ENCODE measurements at places on chromosomes 4 and X. TPM values are rescaled to one million over a fixed set of nuclear protein-coding genes. Genes with fewer than 3 reads are reported as not detected.

Gene GPR50
- total RNA-seq = 12.0 TPM

Gene SLC25A31
- not detected for total RNA-seq

Gene WDR17
- total RNA-seq = 4.4 TPM

Gene TADA2B
- 14.3 TPM for total RNA-seq

Gene EVC
- total RNA-seq = 12.5 TPM

Gene RTL5
- 1.0 TPM for total RNA-seq

Gene KIAA1210
- not detected for total RNA-seq

Gene ZFP42
- total RNA-seq = 120 TPM

Gene CXCL1
- 1.4 TPM for total RNA-seq

Gene SPOCK3
- 0.27 TPM for total RNA-seq

Gene UGT2B15
- total RNA-seq = 0.25 TPM

Gene TLR3
- 1.4 TPM for total RNA-seq

Gene PTPN13
- total RNA-seq = 44.0 TPM

Gene CYLC1
- total RNA-seq = not detected

Gene AMBN
- not detected for total RNA-seq

Gene ADGRG4
- total RNA-seq = not detected

Gene NR3C2
- 2.8 TPM for total RNA-seq

Gene TREX2
- 1.0 TPM for total RNA-seq

Gene LUZP4
- not detected for total RNA-seq

Gene RXFP1
- total RNA-seq = 0.89 TPM

Gene WDR1
- total RNA-seq = 306 TPM

Gene C4orf51
- total RNA-seq = 15.4 TPM

Gene CT45A5
- not detected for total RNA-seq

Gene EPHA5
- total RNA-seq = 0.09 TPM

Gene BMPR1B
- 0.77 TPM for total RNA-seq

Gene PJA1
- total RNA-seq = 39.9 TPM

Gene CHRDL1
- 11.1 TPM for total RNA-seq

Gene TMEM154
- 1.9 TPM for total RNA-seq

Gene FREM3
- 0.07 TPM for total RNA-seq

Gene TRIM2
- 42.0 TPM for total RNA-seq

Gene YIPF7
- total RNA-seq = not detected

Gene LONRF3
- 0.18 TPM for total RNA-seq

Gene CT45A10
- not detected for total RNA-seq

Gene CENPVL3
- 3.3 TPM for total RNA-seq

Gene ZNF157
- 1.7 TPM for total RNA-seq

Gene SYTL5
- 0.39 TPM for total RNA-seq

Measured in WTC11 (cell line).